ENCODE measurements at places on chromosomes 16 and 17.

DNA sequence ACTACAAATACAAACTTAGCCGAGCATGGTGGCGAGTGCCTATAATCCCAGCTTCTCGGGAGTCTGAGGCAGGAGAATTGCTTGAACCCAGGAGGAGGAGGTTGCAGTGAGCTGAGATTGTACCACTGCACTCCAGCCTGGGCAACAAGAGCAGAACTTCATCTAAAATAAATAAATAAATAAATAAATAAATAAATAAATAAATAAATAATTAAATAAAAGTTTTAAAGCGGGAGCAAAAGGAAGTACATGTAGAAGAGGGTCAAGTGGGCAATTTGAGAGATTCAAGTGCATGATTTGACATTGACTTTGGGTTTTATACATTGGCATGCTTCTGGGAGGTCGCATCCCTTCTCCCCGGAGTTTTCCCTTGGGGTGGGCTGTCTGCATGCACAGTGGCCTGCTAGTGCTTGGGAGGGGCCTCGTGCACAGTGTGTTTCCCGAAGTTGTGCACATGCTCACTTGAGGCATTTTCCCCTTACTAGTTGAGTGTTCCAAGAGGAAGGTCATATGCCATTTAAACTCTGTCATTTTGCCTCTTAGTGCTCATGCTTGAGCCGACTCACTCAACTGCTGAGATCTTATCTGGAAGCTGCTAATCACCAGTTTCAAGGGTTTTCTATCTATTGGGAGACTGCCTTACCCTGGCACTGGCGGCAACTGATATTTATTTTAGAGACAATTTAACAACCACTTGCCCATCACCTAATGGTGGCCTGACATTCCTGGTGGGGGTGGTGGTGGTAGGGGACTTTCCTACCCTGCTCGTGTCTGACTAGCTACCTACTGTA lies 193.2 kb upstream of the MPHOSPH6 start:
- no peak for DNase-seq

DNA sequence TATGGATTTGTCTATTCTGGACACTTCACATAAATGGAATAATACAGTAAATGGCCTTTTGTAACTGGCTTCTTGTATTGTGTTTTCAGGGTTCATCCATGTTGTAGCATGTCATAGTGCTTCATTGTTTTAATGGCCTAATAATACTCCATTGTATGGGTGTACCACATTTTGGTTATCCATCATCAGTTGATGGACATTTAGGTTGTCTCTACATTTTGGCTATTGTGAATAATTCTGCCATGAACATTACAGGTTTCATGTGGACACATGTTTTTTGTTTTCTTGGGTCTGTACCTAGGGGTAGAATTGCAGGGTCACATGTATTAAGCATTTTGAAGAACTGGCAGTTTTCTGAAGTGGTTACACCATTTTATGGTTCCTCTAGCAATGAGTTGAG lies 223.5 kb upstream of the CACNG5 start:
- no peak for DNase-seq

GRCh38 chr16:51982715-51983680 lies 563.9 kb downstream of the TOX3 start:
- peak; percentile 89 for DNase-seq

- peak; percentile 7 for DNase-seq
Observed at GRCh38 chr17:3647769-3648555, 11.4 kb downstream of the CTNS start.

GRCh38 chr17:64343071-64343774 lies 47.4 kb downstream of the PECAM1 start:
- DNase-seq = no peak
